ENCODE measurements at places on chromosomes 2 and 18. TPM values are rescaled to one million over a fixed set of nuclear protein-coding genes. Genes with fewer than 3 reads are reported as not detected.

The IL1RL2 gene
- 2.8 TPM for total RNA-seq

GRCh38 chr2:171728989-171729951 lies 42.0 kb downstream of the DYNC1I2 start:
- no peak for DNase-seq

The CRIM1 gene
- 57.2 TPM for total RNA-seq

DNA sequence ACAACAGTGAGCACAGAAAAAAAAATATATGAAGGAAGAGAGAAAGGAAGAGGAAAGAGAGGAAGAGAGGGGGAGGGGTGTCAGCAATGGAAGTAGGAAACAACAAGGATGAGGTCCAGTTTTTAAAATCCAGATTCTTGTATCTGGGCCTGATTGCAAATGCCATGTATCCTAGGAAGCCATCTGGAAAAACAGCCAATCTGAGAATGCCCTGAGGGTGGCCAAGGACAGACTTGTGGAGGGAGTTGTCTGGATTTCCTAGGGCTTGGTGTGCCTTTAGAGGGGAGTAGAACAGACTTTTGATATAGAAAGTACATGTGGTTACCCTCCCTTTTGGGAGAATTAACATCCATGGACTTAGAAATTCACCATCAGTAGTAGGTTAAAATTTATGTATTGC lies 47.1 kb downstream of the PRKCE start:
- DNase-seq: no peak

- peak; percentile 56 for DNase-seq
Observed at GRCh38 chr2:60505240-60505879, 48.1 kb downstream of the BCL11A start.

GRCh38 chr2:439556-440402 lies 151.9 kb upstream of the ALKAL2 start:
- no peak for DNase-seq

DNA sequence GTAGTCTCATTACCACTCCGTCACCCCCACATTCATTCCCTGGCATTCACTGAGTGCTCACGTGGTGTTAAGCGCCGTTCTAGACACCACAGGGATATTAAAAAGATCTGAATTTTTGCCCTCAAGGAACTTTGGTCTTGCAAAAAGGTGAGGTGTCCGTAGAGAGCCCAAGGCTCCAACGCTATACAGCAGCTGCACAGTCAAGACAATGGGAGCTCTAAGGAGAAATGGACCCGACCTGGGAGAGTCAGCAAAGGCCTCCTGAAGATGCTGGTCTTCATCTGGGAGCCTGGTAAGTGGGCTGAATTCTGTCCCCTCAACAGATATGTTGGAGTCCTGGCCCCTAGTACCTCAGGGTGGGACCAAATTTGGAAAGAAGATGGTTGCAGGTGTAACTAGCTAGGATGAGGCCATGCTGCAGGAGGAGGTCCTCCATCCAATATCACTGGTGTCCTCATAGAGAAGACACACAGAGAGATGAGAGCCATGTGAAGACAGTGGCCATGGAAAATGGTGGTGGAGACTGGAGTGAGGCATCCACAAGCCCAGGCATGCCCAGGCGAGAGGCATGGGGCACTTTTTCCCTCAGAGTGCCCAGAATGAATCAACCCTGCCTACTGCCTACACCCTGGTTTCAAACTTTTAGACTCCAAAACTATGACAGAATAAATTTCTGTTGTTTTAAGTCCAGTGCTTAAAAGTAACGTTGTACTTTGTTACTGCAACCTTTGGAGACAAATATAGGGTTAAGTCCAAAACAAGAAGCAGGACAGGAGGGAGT lies 247.3 kb downstream of the TTC32 start:
- no peak for DNase-seq

DNA sequence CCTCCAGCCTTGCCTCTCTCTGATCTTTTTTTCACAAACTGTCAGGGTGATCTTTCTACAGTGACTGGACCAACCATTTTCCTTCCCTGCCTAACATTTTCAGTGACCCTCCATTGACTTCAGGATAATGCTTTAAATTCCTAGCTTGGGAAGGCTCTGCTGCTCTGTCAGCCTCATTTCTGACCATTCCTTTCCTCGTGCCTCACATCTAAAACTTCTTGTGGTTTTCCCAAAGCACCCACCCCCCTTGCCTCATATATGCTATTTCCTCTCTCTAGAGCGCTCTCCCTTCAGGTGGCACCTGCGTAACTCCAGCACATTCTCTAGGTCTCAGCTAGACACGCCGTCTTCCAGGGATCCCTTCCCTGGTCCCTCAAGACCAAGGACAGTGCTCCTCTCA lies 37.2 kb downstream of the DRC1 start:
- DNase-seq: no peak

DNA sequence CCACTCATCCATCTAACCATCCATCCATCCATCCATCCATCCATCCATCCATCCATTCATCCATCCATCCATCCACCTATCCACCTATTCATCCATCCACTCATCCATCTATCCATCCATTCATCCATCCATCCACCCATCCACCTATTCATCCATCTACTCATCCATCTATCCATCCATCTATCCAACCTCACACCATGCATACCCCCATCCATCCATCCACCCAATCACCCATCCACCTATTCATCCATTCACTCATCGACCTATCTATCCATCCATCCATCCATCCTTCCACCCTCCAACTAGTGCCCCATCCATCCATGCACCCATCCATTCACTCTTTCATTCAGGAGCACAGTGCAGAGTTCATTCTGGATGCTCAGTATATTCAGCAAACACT lies 21.5 kb upstream of the YWHAQ start:
- DNase-seq: no peak

DNA sequence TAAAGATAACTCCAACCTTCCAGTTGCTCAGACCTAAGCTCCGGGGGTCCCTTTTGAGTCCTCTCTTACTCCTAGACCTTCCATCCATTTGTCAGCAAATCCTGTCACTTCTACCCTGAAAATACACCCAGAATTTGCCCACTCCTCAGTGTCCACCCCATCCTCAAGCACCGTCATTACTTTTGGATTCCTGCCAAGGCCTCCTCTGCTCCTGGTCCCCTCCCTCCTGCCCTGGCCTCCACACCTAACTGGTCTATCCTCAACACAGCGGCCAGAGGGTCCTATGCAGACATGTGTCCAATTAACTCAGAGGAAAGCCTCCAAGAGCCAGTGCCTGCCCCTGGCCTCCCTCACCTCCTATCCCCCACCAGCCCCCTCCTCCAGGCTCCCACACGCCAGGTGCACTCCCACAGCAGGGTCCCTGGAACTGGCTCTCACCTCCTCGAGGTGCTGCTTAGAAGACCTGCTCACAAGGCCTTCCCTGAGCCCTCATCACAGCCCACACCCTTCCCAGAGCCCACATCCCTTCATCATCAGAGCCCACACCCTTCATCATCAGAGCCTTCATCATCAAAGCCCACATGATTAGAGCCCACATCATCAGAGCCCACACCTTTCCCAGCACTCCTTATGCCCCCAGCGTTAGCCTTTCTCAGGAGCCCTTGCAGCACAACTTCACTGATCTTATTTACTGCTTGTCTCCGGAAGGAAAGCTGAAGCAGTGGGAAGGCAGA lies 20.4 kb downstream of the FAM178B start:
- no peak for DNase-seq

The RPRM gene
- 0.21 TPM for total RNA-seq

The OXER1 gene
- total RNA-seq: 4.1 TPM

DNA sequence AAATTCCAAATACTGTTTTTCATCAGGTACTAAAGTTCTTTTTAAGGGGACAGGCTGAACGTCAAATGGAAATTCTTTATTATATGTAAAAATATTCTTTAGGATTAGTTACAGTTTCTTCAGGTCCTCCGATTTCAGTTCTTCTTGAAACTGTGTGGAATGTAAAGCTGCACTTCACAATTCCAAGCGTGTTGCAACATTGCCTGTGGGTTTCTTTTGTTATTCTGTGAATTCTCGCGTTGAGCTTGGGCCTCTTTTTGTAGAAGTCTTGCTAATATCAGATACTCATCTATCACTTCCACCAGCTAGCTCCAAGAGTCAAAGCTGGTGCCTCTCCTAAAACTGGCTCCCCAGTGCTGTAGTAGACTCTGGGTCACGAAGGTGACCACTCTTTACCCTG lies 642.6 kb downstream of the METTL4 start:
- no peak for DNase-seq

DNA sequence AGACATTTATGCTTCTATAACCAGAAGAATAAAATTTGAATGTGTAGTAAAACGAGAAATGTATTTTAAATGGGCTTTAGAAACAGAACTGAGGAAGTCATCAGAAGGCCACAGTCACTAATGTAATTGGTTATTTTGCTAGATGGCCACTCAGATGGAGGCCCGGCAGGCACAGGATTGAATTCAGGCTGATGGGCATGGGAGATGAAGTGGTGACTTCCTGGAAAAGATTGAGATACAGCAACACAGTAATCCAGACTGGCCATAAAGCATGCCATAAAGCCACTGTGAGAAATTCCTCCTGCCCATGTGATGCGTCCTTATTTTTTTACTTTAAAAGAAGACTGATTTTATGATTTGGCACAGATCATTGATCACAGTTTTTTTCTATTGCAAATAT lies 297.7 kb downstream of the ICOS start:
- no peak for DNase-seq

The RSAD2 gene
- 2.6 TPM for total RNA-seq

The TMEM198 gene
- 2.9 TPM for total RNA-seq

The NEU2 gene
- total RNA-seq: not detected

DNA sequence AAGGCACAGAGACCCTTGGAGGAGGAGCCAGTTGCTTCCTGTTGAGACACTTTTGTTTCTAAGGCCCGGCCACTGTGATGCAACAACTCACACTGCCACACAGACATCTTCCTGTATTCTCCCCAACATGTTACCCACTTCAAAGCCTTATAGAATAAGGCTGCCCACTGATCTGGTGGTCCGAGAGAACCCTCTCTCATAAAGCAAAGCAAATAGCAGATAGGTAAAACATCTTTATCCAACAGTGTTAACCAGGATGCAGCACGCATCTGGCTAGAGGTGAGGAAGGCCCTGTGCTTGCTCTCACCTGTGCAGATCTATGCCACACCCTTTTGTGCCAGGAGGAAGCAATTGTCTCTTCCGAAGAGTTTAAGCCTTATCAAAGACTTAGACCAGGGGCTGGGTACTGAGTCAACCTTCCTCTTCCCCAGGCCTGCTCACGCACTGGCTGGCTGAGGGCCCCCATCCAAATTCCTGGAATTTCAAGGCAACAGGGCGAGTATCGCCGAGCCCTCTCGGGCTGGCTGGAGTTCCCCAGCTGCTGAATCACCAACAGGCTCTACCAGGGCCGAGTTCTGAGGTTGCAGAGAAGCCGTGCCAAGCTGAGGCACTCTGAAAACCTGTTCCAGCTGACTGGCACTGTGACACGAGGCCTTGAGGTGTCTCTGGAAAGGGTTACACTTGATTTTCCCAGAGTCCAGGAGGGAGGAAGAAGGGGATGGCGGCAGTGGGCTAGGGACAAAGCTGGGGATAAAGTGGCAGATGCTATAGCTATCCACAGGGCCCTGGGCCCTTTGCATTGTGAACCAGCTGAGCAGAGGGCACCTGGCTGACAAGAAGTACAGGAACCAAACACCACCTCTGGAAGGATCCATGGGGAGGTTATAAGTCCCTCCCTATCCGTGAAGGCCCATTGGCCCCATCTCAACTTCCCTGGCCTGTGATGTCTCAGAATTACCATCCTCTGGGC lies 29.3 kb downstream of the TGFA start:
- peak; percentile 21 for DNase-seq

DNA sequence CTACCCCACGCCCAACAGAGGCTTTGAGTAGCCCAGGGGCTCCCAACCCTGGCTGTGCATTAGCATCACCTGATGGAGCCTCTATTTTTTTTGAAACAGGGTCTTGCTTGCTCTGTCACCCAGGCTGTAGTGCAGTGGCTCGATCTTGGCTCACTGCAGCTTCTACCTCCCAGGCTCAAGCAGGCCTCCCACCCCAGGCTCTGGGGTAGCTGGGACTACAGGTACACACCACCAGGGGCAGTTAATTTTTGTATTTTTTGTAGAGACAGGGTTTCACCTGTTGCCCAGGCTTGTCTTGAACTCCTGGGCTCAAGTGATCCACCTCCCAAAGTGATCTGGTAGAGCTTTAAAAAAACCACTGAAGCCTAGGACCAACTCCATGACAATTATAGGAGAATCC lies 394.8 kb upstream of the ATP5MC3 start:
- DNase-seq: no peak

Data from tongue (tissue), 3 donors.